Spleen (tissue), 13 donors: ENCODE measurements at places on chromosomes 1 and 21. TPM values are rescaled to one million over a fixed set of nuclear protein-coding genes. Genes with fewer than 3 reads are reported as not detected.

- H3K27ac ChIP-seq: no peak overlapping the region
- DNase-seq: no peak
- H3K27me3 ChIP-seq: no peaks in the 10 kb centered on the region
- no peaks in the 10 kb centered on the region for H3K36me3 ChIP-seq
Measured at GRCh38 chr1:228685081-228685660, 50.1 kb upstream of the RHOU start.

- no peak for DNase-seq
- no peak overlapping the region for H3K27ac ChIP-seq
- H3K4me3 ChIP-seq: no peak overlapping the region
- no peaks in the 10 kb centered on the region for H3K4me1 ChIP-seq
Measured at GRCh38 chr1:45032837-45033236, 20.8 kb downstream of the UROD start.

GRCh38 chr1:197342044-197342565, 74.1 kb downstream of the CRB1 start:
- H3K36me3 ChIP-seq: no peaks in the 10 kb centered on the region
- no peak overlapping the region for H3K4me3 ChIP-seq
- DNase-seq: no peak
- H3K4me1 ChIP-seq: no peaks in the 10 kb centered on the region
- H3K27me3 ChIP-seq: no peaks in the 10 kb centered on the region

HEYL gene
- total RNA-seq: 8.6 TPM
